Activated CD8-positive, alpha-beta memory T cell treated with anti-CD3 and anti-CD28 coated beads, Interleukin-2, amount 50 U/mL, for 4 hours (primary cell): ENCODE measurements at places on chromosomes 7 and 10.
A peak's percentile ranks its signal among the peaks of the same experiment; 100 is the strongest.

DNA sequence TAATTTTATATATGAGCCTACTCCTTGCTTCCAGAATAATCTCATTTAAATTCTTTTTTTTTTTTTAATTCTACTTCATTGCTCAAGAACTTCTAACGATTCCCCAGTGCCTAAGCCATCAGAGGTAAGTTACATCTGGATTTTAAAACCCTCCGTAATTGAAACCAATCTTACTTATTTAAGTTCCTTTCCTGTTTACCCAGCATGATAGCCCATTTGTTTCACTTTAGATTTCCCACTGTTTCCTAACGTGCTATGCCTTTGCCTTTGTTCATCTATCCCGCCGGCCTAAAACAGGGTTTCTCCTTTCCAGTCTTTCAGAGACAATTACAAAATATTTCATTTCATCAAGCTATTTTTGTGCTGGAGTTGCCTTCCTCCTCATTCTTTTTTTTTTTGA lies 75.8 kb upstream of the ETV1 start:
- DNase-seq, result no peak

DNA sequence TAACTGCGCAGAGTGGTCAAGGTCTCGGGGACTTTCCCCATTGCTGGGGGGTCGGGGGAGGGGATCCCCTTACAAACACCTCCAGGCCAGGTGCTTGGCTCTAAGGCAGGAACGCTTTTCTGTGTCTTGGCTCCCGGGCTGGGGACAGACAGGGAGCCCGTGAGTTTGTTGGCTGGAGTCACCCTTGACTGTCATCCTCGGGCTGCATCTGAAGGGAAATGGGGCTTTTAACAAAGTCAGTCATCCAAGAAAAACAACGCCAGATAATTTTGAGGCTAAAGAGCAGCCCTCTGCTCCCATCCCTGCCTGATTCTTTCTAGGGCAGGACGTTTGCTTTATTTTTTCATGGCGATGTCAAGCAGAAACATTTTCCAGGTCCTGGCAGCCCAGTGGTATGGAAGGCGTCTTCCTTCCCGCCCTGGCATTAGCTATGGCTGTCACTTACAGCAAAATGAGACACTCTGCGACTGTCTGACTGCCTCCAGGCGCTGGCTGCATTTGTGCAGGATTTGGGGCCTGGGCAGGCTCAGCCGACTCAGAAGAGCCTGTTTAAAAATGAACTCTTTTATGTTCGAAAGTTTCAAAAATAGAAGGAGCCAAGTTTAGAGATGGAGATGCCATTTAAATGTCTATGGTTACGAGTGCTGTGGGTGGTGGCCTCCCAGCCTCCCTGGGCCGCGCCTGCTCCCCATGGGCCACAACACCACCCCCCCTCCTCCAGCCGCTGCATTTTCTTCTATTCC lies 54.7 kb upstream of the TNS3 start:
- DNase-seq, result no peak

GRCh38 chr10:614139-614711 lies 75.2 kb downstream of the DIP2C start:
- DNase-seq, result no peak

- DNase-seq, result no peak
Measured at GRCh38 chr7:97446361-97446760, 285.5 kb upstream of the TAC1 start.

- DNase-seq, result no peak
Measured at GRCh38 chr10:127577376-127578258, 28.5 kb downstream of the NPS start.

GRCh38 chr7:151340794-151341356 lies 737 bp upstream of the NUB1 start:
- no peak for DNase-seq

DNA sequence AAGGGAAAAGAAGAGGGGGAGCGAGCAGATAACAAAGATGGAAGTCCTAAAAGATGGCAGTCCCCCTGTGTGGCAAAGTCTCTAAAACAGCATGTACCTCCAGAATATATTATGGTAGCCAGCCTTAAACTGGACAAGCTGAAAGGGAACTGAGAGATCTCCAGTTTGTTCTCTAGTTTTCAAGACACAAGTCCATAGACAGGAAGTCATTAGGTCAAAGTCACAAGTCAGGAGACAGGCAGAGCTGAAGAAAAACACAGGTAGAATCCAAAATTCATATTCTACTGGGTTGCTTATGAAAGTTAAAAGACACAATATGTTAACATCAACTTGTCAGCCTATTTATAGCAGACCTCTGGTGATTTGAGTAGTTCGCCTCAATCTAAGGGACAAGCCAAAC lies 38.7 kb downstream of the FAM107B start:
- DNase-seq, result no peak

GRCh38 chr10:44278837-44279324 lies 106.0 kb downstream of the CXCL12 start:
- no peak for DNase-seq

DNA sequence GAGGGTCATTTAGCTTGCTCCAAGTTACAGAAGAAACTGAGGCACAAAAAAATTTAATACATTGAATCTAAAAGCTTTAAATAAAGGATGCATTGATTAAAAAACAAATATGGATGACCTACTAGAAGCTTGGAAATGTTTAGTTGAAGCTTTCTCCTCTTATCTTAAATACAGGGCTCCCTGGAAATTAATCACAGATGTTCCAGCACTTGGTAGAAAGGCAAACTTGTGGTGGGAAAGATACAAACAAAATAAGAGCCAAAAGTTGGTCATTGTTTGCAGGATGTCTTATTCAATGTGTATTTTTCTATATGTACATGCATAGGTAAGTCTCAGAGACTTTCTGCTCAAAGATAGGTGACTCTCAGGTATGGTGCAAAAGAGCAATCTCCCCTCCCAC lies 40.7 kb upstream of the LYZL1 start:
- no peak for DNase-seq

GRCh38 chr10:104811166-104811565 lies 170.1 kb downstream of the SORCS3 start:
- no peak for DNase-seq

- no peak for DNase-seq
Measured at GRCh38 chr10:102603946-102604345, 40.3 kb upstream of the TRIM8 start.

GRCh38 chr7:36961693-36962092 lies 237.4 kb upstream of the AOAH start:
- DNase-seq, result no peak

DNA sequence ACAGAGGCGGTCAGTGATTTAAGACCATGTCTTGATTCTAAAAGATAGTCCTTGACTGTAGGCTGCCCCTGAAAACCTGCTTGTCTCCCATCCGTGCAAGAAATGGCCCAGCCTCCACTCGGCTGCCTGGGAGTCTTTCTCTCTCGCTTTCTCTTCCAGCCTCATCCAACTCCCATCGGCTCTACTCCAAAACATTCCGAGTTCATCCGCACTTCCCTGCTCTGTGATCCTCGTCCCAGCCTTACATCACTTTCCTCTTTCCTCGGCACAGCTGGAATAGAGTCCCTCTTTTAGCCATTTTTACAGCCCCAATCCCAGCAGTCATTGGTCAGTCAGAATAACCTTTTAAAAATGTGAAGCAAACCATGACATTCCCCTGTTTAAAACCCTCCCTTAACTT lies 135.1 kb downstream of the TAX1BP1 start:
- DNase-seq, result no peak

GRCh38 chr10:116721547-116722392 lies 20.6 kb downstream of the HSPA12A start:
- no peak for DNase-seq

- peak; percentile 37 for DNase-seq
Measured at GRCh38 chr10:70816220-70816894, 609 bp downstream of the SGPL1 start.
